SJCRH30 (cell line): ENCODE measurements at places on chromosomes 12 and 14. TPM values are rescaled to one million over a fixed set of nuclear protein-coding genes. Genes with fewer than 3 reads are reported as not detected.

The IFNG-AS1 gene
- not detected in 2 replicates for total RNA-seq

The ANKS1B gene
- 1.4 and 2.4 TPM in 2 replicates for total RNA-seq

The PRR4 gene
- total RNA-seq = 3.3 TPM in 2 replicates

The TAS2R30 gene
- 1.7 and 3.6 TPM in 2 replicates for total RNA-seq

The TEP1 gene
- 7.2 and 8.8 TPM in 2 replicates for total RNA-seq

The TSFM gene
- total RNA-seq = 440 and 505 TPM in 2 replicates

The SMIM41 gene
- total RNA-seq = not detected in 2 replicates

The MYO1H gene
- total RNA-seq = not detected in 2 replicates

The GNB3 gene
- total RNA-seq = 2.2 and 3.2 TPM in 2 replicates
